Uterine smooth muscle cell (primary cell): ENCODE measurements at places on chromosomes 3 and 15. TPM values are rescaled to one million over a fixed set of nuclear protein-coding genes. Genes with fewer than 3 reads are reported as not detected.

Gene CIAO2A
- total RNA-seq = 79.6 and 80.0 TPM in 2 replicates

Gene ARHGEF3
- 5.8 and 10.1 TPM in 2 replicates for total RNA-seq

Gene HACL1
- total RNA-seq = 16.9 and 21.7 TPM in 2 replicates

Gene CMTM7
- total RNA-seq = 6.2 and 10.0 TPM in 2 replicates

Gene TUBGCP5
- total RNA-seq = 21.4 and 32.6 TPM in 2 replicates

Gene FOXL2
- 11.2 and 12.8 TPM in 2 replicates for total RNA-seq

Gene MORC1
- total RNA-seq = not detected in 2 replicates

Gene SERP1
- total RNA-seq = 215 and 276 TPM in 2 replicates

Gene ALDH1A2
- total RNA-seq = 10.9 and 14.5 TPM in 2 replicates

Gene ACOX2
- 7.7 and 10.2 TPM in 2 replicates for total RNA-seq

Gene KCNMB3
- 1.2 and 1.5 TPM in 2 replicates for total RNA-seq

Gene GABRG3
- total RNA-seq = not detected in 2 replicates
